ENCODE measurements at places on chromosomes 4 and X.

DNA sequence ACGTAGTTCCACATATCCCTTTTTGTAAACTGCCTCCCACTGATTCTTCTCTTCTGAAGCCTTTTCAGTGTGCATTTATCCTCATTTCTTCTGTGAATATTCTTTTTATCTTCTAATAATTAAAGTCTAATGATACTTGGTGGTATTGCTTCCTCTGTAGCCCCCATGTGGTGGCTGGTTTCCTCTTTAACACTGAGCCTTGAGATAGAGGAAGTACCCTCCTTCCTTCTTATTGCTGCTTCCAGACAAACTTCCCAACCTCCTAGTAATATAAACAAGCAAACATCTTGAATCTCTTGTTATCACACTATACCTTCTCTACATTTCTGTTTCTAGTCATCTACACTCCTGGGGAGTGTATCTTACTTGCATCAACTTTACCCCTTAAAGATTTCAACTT lies 310.5 kb upstream of the GIMD1 start:
- no peak for DNase-seq

DNA sequence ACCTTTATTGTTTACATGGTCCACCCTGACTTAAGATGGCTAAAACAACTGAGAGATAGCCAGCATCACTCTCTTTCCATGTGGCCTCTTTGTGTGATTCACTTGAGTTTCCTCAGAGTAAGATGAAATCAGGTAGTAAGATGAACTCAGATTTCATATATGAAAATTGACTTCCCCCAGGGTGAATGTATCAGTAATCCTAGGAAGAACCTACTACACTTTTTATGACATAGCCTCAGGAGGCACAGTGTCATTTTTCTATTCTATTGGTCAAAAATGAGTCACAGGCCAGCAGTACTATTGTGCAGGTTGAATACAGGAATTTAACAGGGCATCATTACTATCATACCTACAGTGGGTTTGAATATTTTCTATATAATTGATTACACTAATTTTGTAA lies 14.6 kb upstream of the SULT1E1 start:
- DNase-seq = no peak

DNA sequence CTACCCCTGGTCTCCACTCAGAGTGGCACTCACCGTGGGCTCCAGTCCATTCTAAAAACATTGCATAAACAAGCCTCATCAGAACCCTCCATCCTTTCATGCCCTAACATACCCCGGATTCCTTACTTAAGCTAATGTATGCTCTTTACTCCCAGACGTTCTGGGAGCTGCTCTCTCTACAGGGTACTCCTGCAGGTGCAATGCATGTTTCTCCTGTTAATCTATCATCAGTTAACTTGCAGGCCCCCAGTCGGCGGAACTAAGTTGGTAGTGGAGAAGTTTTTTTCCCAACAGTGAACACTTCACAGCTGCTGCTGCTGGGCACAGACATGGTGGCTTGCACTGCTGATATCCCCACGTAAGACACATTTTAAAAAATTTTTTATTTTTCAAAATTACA lies 161.6 kb upstream of the FAT1 start:
- DNase-seq = no peak

DNA sequence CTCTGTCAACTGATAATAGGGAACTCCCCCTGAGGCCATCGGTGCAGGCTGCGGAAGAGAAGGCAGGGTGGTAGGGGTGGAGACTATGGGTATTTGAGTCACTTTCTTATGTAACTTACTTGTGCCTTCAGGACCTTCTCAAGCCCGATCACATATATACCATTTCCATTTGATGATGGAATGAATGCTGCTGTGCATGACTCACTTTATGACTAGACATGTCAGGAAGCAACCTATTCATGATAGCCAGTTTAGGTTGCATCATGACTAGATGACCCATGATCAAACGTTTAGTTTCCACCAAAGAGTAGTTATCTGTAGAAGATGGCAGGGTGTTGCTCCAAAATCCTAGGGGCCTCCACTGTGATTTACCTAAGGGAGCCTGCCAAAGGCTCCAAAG lies 435.5 kb downstream of the DTHD1 start:
- DNase-seq = no peak
